ENCODE measurements at places on chromosomes 2 and 18.

DNA sequence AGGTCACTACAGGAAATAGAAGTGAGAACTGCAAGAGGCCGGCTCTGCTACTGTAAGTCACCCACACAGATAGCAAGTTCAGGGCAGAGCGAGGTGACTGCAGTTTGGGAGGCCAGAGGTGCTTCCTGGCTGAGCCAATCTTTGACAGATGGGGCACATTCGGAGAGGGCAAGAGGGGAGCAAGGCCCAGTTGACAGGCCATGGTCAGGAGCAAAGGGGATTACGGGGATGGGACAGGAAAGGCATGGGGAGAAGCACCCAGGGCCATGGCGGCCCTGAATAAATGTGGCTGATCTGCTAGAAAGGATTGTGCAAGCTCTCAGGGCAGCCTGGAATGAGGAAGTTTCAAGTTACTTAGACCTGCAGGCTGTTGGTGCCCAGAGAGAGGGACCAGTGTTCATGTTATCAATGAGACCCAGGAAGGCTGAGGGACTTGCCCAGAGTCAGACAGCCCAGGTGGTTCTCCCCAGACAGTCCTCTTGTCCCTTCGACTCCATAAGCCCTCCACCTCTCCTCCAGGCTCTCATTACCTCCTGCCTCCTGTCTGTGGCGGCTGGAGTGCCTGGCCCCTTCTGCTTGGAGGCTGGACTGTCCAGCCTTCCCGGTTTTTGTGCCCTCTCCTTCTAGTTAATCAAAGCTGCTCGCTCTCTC is 123.3 kb downstream of the CTIF start:
- DNase-seq: no peak

- no peak for DNase-seq
Observed at GRCh38 chr2:88737385-88737784, 45.9 kb downstream of the RPIA start.

GRCh38 chr2:133682906-133683305 is 114.6 kb upstream of the NCKAP5 start:
- DNase-seq: no peak

GRCh38 chr18:80067897-80068296 is 33.7 kb downstream of the RBFA start:
- DNase-seq: no peak

- DNase-seq: no peak
Observed at GRCh38 chr18:8963876-8964275, 138.6 kb upstream of the NDUFV2 start.

All from activated CD4-positive, alpha-beta T cell treated with anti-CD3 and anti-CD28 coated beads, Interleukin-2, amount 50 U/mL, for 16 hours (primary cell).